ENCODE measurements at places on chromosomes 4 and X.
A peak's percentile ranks its signal among the peaks of the same experiment; 100 is the strongest.

DNA sequence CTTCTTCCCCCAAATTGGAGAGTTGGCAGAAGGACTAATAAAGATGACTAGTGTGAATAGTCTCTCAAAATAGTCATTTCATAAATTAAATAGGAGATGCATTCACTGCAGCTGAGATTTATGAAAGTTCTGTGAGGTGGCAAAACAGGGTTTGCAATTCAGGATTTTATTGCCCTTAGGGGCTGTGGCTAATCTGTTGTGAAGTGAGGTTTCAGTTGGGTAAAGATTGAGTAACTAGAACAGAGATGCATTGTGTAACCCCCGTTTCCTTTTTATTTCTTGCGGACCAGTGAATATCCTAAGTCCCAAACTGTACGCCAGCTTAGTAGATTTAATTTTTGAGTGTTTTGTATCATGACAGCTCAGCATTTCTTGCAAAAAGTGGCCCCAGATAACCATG lies 16.2 kb upstream of the SCRG1 start:
- DNase-seq = no peak

DNA sequence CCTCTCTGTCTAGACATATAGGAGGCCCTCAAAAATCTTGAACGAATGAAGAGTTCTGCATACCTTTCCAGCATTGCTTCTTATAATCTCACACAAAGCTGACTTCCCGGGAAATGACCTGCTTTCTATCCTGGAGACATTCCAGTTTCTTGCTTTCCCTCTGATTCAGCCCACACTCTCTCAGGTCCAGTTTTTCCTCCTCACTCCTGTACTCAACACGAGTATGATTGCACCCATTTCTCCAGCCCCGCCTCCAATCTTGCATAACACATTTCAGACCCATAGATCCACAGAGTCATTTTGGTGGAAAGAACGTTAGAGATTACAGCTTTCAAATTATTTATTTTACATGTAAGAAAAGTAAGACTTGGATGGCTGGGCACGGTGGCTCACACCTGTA lies 127.5 kb upstream of the TLR3 start:
- DNase-seq = no peak

DNA sequence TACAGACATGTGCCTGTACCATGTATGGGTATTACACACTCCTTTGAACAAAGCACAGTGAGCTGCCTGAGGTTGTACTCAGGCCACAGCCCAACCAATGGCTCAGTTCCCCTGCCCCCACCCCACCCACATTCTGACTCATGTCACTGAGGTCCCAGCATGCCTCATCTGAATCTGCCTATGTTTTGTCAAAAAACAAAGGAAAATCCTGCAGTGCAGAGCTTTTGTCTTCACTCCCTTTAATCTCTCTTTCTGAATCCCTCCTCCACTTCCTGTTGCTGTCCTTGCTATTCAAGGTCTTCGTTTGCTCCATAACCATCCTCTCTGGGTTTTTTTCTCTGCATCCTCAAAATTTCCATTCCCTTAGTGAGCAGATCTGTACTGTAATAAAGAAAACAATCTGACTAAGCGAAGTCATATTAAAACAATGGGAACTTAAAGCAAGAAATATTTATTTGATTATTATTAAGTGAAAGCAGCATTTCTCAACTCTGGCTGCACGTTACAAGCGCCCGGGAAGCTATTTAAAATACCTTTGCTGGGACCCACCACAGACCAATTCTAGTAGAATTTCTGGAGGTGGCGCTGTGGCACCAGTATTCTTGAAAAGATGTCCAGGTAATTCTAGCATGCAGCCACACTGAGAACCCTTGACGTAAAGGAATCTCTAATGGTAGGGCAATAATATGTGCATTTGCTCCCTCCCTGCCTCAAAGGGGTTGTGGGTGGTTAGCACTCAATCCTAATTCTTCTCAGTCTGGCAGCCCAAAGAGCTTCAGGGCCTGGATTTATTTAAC lies 8.7 kb downstream of the GUCY2F start:
- no peak for DNase-seq

- DNase-seq = no peak
These were observed 45.1 kb upstream of the TSPAN7 start for GRCh38 chrX:38516196-38516774.

- DNase-seq = no peak
These were observed 338.3 kb upstream of the NR3C2 start for GRCh38 chr4:148780426-148781005.

- DNase-seq = no peak
These were observed 176.4 kb downstream of the BMPR1B start for GRCh38 chr4:94934201-94934600.

- no peak for DNase-seq
These were observed 550.0 kb downstream of the EPHA5 start for GRCh38 chr4:65120287-65120686.

- DNase-seq = no peak
These were observed 55.4 kb downstream of the TRIM2 start for GRCh38 chr4:153259661-153260060.

- peak; percentile 34 for DNase-seq
These were observed 2.4 kb downstream of the CORIN start for GRCh38 chr4:47835494-47835893.

DNA sequence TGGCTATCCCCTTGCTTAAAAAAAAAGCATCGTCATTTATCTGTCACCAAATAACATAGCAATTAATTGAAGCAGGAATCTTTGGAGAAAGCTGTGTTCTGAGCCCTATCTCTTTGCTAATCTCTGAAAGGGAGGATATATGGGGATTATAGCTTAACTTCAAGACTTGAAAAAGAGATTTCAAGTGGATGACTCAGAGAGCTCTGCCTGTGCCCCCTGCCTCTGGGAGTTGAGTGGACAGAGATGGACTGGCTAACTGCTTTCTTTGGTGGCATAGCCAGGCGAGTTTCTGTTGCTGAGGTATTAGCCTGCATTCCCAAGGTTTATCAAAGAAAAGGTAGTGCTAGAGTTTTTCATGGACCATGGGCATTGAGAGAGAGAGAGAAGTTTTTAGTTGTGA lies 91.6 kb downstream of the DDIT4L start:
- no peak for DNase-seq

GRCh38 chrX:131219271-131219670 lies 69.8 kb downstream of the IGSF1 start:
- DNase-seq = no peak

DNA sequence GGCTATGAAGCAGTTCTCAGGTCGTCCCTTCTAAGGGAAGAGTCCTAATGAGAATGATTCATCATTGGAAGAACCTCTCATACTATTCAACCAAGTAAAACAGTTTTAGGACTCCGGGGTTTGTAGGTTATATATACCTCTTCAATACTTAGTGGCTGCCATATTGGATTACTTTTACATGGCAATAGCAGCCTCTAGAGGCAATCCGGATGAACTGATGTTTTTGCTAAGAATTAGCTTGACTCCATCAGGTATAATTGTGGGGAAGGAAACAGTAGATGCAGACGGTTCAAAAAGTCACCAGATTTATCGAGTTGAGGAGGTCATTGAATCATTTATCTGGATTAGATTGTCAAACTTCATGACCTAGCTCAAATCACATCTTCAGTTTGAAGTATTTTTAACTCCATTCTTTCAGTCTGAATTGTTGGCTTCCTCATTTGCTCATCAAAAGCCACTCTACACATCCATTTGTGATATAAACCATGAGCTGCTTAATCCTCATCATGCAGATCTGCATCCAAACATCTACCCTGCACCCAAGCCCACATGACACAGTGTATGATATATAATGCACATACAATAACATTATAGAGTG lies 28.4 kb downstream of the GUCY1B1 start:
- DNase-seq = no peak

GRCh38 chrX:48769230-48769629 lies 7.7 kb downstream of the GLOD5 start:
- no peak for DNase-seq

DNA sequence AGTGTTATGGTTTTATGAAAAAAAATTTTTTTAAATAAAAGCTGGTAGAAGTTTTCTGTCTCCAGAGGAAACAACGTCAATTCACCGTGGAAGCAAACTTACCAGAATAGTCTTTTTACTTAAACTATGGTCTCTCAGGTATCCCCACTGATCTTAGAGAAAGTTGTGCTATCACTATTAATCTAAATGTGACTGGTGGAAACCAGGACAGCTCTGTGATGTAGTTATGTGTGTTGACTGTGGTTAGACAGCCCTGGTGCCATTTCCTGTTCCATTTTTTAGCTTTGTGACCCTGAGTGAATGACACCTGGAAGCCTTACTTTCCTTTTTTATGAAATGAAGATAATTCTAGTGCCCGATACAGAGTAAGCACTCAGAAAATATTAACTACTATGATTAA lies 111.8 kb upstream of the HUWE1 start:
- no peak for DNase-seq

GRCh38 chr4:21991050-21991449 lies 42.5 kb upstream of the KCNIP4 start:
- no peak for DNase-seq

- no peak for DNase-seq
These were observed 16.6 kb downstream of the TRIML2 start for GRCh38 chr4:188092824-188093223.

DNA sequence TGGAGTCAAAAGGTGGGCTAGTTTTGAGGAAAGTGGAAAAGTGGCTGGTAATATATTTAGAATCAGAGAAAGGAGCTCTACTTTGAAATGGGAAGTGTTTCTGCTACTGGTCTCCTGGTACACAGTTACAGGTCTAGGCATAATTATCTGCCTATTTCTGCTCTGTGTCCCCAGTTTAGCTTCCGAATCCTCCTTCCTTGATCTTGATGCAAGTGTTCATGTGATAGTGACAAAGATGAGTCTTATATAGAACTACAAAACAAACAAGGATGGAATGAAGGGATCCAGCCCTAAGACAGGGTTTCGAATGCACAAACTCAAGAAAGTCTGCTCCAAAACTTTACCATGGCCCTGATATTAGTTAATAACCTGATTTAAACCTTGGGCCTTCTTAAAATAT lies 580.2 kb downstream of the INPP4B start:
- DNase-seq = no peak

DNA sequence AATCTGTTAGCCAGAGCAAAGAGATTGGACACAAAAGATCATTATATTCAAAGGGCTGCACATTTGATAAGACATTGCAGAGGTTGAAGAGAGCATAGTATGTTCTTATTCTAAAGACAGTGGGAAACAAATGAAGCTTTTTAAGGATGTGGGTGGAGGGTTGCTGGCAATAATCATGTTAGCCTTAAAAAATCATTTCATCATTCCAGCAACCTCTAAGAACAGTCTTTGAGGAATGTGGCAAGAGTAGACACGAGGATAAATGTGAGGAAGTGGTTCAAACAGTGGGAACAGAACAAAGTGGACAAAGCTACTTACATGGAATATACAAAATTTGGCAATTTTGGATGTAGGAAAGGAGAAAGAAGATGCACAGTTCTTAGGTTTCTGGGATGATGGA lies 167.3 kb upstream of the SPRY1 start:
- no peak for DNase-seq

DNA sequence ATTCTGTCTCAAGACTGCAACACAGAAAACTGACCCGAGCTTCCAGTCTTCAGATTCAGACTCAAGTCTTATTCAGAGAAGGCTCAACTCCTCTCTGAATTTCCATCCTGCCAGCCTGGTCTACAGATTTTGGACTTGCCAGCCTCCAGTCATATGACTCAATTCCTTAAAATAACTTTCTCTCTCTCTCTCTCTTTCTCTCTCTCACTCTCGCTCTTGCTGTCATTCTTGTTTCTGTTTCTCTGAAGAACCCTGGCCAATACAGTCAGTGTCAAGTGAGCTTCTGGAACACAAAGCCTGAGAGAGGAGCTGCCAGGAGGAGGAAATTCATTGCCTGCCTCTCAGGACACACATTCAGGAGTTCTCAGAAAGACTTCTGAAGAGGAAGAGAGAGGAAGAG lies 154.9 kb downstream of the PARM1 start:
- DNase-seq = no peak

GRCh38 chr4:179605196-179605595 lies 2163.0 kb upstream of the AGA start:
- no peak for DNase-seq

GRCh38 chrX:1455948-1456280 lies 3.2 kb upstream of the ASMTL start:
- no peak for DNase-seq

GRCh38 chr4:166994686-166995085 lies 239.6 kb downstream of the SPOCK3 start:
- DNase-seq = no peak

DNA sequence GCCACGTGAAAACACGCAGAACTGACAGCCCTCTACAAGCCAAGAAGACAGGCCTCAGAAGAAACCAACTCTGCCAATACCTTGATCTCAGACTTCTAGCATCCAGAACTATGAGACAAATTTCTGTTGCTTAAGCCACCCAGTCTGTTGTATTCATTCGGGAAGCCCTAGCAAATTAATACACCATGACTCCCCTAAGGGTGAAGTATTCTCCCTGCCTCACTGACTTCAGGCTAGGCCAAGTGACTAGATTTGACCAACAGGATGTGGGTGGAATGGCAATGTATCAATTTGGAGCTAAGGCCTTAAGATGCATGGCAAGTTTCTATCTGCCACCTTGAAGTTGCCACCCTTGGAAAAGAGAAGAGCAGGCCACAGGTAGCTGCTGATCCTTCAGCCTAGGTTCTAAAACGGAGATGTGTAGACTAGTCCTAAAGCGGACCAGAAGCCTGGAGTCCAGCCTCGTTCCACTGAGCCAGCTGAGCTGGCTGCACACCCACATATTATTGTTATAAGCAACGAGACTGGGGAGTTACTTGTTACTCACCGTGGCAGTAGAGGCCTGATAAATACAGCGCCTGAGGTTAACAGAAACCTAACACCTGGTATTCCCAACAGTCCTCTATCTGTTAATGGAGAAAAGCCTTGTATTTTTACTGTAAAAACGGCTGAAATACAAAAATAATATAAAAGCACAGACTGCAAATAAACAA lies 16.4 kb downstream of the SCARB2 start:
- no peak for DNase-seq

DNA sequence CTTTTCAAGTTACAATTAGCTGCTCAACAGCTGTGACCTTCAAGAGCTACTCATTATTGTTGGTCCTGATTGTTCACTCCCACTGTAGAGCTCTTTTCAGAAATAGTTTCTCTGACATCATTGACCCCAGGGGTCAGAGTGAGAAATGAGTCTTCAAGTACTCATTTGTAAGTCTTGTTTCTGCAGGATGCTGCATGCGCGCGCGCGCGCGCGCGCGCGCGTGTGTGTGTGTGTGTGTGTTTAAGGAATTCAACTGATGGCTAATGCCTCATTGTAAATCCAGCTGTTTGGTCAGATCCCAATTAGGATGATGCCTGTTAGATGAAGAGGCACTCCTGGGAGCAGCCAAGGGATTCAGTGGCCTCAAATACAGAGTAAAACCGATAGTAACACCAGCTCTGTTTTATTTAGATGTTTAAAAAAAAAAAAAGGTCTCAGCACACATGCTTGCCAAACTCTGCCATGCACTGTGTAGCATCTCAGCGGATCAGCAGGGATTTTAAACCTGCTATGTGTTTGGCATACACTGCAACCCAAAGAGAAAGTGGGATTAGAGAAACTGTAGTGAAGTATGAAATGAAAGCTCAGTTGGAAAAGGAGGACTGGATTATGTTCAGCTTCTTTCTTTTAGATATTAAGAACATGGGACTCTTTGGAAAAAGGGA lies 332.3 kb downstream of the ADGRL3 start:
- DNase-seq = peak; percentile 24

Data from non-pigmented ciliary epithelial cell (primary cell).